SJCRH30 (cell line): ENCODE measurements at places on chromosomes 12 and 14.
A peak's percentile ranks its signal among the peaks of the same experiment; 100 is the strongest.

DNA sequence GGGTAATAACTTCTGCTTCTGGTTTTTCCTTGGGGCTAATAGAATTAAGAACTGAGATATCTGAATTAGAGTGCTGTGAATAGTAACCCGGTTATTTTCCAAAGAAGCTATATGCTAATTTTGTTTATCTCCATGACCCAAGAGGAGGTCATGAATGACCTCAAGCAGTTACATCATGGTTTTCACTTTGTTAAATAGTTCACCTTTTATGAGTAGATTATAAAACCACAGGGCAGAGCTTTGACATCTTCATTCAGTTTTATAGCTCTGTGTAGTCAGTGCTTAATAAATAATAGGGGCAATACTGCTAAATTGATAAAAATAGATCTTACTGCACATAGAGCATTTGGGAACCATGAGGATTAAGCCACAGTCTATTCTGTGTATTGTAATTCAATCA lies 462.2 kb downstream of the LRIG3 start:
- no peaks in the 10 kb centered on the region for H3K36me3 ChIP-seq
- no peak overlapping the region for H3K4me3 ChIP-seq
- no peak overlapping the region for H3K27ac ChIP-seq
- peaks cover 30% of the 10 kb centered on the region for H3K27me3 ChIP-seq

GRCh38 chr14:70971560-70971959 lies 64.3 kb downstream of the PCNX1 start:
- no peaks in the 10 kb centered on the region for H3K27me3 ChIP-seq
- no peak overlapping the region for H3K4me3 ChIP-seq
- peaks cover under 1% of the 10 kb centered on the region for H3K36me3 ChIP-seq
- DNase-seq = no peak
- no peak overlapping the region for H3K27ac ChIP-seq
- no peaks in the 10 kb centered on the region for H3K4me1 ChIP-seq

- peaks cover 5% of the 10 kb centered on the region for H3K4me1 ChIP-seq
- H3K27me3 ChIP-seq = no peaks in the 10 kb centered on the region
- no peak overlapping the region for H3K4me3 ChIP-seq
- peak; percentile 56 for DNase-seq
- peaks cover 63% of the 10 kb centered on the region for H3K36me3 ChIP-seq
- H3K27ac ChIP-seq = no peak overlapping the region
These were observed 65.0 kb downstream of the RFLNA start for GRCh38 chr12:124359671-124360581.

DNA sequence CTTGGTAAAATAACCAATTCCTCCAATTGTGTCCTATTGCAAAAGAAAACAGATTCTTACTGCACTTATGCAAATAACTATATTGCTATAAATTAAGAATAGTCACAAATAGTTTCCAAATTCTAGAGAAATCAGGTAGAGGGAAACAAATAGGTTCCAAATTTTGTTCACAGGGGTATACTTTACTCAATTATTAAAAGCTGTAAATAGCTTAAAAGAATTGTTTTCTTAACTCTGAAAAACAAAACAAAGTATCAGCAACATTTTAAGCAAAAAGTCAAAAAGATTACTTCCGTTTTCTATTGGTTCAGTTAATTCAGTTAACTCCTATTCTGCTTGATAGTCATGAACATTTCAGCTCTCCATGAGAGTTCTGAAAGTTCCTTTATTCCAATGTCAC lies 85.6 kb upstream of the PPP4R3A start:
- H3K4me1 ChIP-seq = no peaks in the 10 kb centered on the region
- no peaks in the 10 kb centered on the region for H3K36me3 ChIP-seq
- H3K27ac ChIP-seq = no peak overlapping the region

DNA sequence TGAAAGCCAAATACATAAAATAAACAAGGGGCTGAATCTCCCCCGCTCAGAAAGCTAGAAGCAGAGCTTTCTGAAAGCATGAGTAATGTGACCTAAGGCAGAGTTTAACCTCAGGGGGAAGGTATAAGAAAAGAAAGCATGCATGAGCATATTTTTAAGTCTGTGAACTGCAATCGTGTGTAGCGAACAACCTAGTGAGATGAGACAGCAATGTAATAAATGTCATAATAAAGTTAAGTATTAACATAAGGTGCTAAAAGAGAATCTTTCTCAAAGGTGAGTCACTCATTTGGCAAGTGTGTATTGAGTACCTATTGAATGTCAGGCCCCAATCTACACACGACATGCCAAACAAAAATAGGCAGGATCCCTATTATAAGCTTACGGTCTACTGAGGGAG lies 14.2 kb upstream of the WDR20 start:
- no peak overlapping the region for H3K4me3 ChIP-seq
- no peaks in the 10 kb centered on the region for H3K4me1 ChIP-seq
- no peak for DNase-seq
- H3K36me3 ChIP-seq = no peaks in the 10 kb centered on the region

GRCh38 chr12:14635776-14636175 lies 60.6 kb downstream of the GUCY2C start:
- no peak overlapping the region for H3K27ac ChIP-seq
- no peak for DNase-seq
- H3K4me1 ChIP-seq = peaks cover 9% of the 10 kb centered on the region
- H3K36me3 ChIP-seq = no peaks in the 10 kb centered on the region
- H3K27me3 ChIP-seq = no peaks in the 10 kb centered on the region
- H3K4me3 ChIP-seq = no peak overlapping the region

DNA sequence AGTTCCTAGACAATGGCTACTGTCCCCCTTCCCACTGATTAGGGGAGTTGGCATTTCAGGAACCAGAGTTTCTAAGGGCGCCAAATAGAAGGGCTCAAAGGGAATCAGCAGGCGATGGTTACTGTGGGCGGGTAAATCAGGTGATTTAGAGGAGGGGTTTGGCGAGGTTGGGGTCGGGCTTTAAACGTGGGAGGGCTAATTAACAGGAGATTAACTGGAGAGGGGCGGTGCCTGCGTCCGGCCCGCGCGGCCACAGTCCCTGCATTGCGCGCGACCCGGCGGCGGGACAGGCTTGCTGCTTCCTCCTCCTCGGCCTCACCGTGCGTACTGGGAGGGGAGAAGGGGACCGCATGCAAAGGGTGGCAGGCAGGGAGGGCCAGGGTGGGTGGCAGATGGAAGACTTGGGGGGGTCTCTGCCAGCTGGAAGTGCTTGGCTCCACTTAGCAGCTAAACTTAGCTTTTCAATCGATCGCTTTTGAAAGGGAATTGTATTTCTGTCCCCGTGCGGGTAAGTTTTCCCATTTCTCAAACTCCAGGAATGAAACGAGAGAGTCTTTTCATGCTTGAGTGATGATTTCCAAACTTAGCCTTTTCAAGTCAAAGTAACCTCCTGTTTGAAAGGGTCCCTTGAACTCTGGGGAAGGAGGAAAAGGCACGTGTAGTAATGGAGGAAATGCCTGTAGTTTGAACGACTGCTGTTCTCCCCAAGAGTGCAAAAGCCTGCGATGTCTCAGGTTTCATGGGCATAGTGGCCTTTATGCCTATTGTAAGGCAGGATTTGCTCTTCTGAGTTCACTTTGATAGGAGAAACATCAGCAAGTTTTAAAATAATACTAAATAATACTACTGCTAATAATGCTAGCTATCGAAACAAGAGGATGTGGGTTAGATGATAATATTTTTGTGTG lies at the start of gene MGST1:
MGST1 (plus strand) TSS at position 255 of the 908 bp plus-strand sequence. CDS start 6,608 bp downstream, outside the sequence.
- H3K4me3 ChIP-seq = peak within 1 kb of the TSS; percentile 62
- H3K27ac ChIP-seq = peak within 1 kb of the TSS; percentile 77
- H3K36me3 ChIP-seq = no peaks in the 10 kb centered on the region

DNA sequence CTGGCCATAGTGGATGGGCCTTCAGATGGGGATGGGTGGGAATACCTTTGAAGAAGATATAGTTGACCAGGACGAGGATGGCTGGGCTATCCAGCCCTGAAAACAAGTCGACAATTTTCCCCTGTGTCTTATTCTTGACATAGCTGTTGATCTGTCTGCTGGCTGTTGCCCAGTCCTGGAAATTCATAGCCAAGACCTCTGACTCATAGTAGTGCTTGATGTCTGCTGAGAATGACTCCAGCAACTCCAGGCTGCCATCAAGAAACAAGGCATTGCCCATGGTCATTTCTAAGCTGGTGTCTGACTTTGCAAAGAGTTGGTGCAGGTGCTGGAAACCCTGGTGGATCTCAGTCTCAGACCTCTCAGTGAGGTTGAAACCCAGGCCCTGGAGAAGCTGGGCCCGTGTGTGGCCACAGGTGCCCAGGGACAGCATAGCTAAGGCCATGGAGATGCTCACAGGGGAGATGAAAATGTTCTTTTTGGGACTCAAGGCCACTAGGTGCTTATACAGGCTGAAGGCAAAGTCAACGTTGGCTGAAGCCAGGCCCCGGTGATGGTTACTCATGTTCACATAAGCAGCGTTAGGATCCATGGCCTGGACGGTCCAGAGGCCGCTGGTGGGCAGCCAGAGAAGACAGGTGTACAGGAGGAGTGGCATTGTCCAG lies 9.0 kb downstream of the SERPINA6 start:
- no peak overlapping the region for H3K27ac ChIP-seq
- H3K36me3 ChIP-seq = no peaks in the 10 kb centered on the region
- no peak for DNase-seq
- no peaks in the 10 kb centered on the region for H3K27me3 ChIP-seq

DNA sequence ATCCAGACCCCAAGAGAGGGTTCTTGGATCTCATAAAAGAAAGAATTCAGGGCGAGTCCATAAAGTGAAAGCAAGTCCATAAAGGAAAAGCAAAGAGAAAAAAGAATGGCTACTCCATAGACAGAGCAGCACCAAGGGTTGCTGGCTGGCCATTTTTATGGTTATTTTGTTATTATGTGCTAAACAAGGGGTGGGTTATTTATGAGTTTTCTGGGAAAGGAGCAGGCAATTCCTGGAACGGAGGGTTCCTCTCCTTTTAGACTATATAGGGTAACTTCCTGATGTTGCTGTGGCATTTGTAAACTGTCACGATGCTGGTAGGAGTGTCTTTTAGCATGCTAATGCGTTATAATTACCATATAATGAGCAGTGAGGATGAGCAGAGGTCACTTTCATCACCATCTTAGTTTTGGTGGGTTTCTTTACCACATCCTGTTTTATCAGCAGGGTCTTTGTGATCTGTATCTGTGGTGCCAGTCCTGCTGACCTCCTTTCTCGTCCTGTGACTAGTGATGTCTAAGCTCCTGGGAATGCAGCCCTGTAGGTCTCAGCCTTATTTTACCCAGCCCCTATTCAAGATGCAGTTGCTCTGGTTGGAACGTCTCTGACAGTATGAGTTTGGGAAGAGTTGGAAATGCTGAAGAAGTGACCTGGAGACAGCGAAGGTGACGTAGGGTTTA lies 100.5 kb downstream of the ZNF664 start:
- DNase-seq = no peak
- no peak overlapping the region for H3K27ac ChIP-seq
- H3K4me3 ChIP-seq = no peak overlapping the region
- peaks cover 11% of the 10 kb centered on the region for H3K4me1 ChIP-seq
- no peaks in the 10 kb centered on the region for H3K27me3 ChIP-seq

GRCh38 chr12:69052613-69053408 lies 119.8 kb upstream of the CPM start:
- peak; percentile 54 for DNase-seq
- H3K27ac ChIP-seq = no peak overlapping the region; the same call in 1 of the 2 replicates
- H3K27me3 ChIP-seq = no peaks in the 10 kb centered on the region
- H3K4me1 ChIP-seq = peaks cover 16% of the 10 kb centered on the region; the same call in 1 of the 2 replicates

DNA sequence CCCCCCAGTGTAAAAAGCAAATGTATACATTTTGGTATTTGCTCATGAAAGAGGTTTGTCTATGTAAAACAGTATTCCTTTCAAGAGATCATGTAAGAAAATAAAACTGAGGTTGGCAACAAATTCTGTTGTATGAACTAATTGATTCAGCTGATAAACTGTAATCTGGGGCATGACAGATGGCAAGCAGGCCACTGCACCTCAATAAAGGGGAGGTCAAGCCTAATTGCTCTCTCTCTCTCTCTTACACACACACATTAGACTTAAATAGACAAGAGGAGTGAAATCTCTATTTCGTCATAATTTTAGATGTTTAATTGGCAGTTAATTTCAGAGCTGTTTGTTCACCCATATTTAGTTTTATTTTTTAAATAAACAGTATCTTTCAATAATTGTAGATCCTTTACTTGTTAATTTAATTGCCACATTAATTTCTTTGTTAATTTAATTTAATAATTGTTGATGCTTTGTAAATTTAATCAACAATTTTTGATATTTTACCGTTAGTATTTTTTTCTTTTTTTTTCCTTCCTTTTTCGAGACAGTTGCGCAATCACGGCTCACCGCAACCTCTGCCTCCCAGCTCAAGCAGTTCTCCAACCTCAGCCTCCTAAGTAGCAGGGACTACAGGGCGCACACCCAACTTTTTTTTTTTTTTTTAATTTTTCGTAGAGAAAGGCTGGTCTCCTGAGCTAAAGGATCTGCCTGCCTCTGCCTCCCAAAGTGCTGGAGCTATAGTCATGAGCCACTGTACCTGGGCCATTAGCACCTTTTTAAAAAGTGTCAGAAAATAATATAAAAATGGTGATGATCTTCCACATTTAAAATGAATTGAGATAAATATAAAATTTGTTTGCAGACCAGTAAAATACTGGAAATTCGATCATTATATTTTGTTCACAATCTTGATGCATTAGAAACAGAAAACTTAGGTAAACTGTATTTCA lies 577.7 kb downstream of the SLC16A7 start:
- no peak for DNase-seq
- no peaks in the 10 kb centered on the region for H3K4me1 ChIP-seq
- no peaks in the 10 kb centered on the region for H3K27me3 ChIP-seq
- H3K36me3 ChIP-seq = no peaks in the 10 kb centered on the region
- no peak overlapping the region for H3K4me3 ChIP-seq

- H3K36me3 ChIP-seq = no peaks in the 10 kb centered on the region
- H3K27ac ChIP-seq = no peak overlapping the region
- H3K4me3 ChIP-seq = no peak overlapping the region
- no peaks in the 10 kb centered on the region for H3K27me3 ChIP-seq
- no peaks in the 10 kb centered on the region for H3K4me1 ChIP-seq
These were observed 53.9 kb downstream of the DNAH10 start for GRCh38 chr12:123815968-123816367.

DNA sequence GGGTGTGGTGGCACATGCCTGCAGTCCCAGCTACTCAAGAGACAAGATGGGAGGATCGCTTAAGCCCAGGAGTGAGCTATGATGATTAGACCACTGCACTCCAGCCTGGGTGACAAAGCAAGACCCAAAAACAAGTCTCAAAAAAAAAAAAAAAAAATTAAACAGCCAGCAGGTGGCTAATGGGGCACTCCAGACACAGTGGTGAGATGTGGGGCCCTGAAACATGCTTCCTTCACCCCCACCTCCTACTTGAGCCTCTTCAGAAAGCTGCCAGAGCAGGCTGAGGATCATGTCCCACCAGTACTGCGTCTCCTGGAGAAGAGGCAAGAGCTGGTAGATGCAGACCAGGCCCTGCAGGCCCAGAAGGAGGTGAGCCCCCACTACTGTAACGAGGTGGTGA lies 2.1 kb downstream of the CFAP73 start:
- peaks cover 2% of the 10 kb centered on the region; the same call in 1 of the 2 replicates for H3K27me3 ChIP-seq
- no peak overlapping the region for H3K4me3 ChIP-seq
- no peaks in the 10 kb centered on the region for H3K36me3 ChIP-seq
- H3K27ac ChIP-seq = no peak overlapping the region
- no peak for DNase-seq
- H3K4me1 ChIP-seq = no peaks in the 10 kb centered on the region

GRCh38 chr12:110555577-110556406 lies 27.3 kb downstream of the PPTC7 start:
- no peaks in the 10 kb centered on the region for H3K4me1 ChIP-seq
- H3K4me3 ChIP-seq = no peak overlapping the region
- H3K36me3 ChIP-seq = 0 out of 2 replicates have a peak, but pooled peaks cover 2% of the 10 kb centered on the region
- H3K27me3 ChIP-seq = no peaks in the 10 kb centered on the region
- no peak for DNase-seq
